Muscle of leg (tissue), 16 donors: ENCODE measurements at places on chromosomes 5 and 9. TPM values are rescaled to one million over a fixed set of nuclear protein-coding genes. Genes with fewer than 3 reads are reported as not detected.
A peak's percentile ranks its signal among the peaks of the same experiment; 100 is the strongest.

- H3K36me3 ChIP-seq: no peaks in the 10 kb centered on the region
- H3K27me3 ChIP-seq: no peaks in the 10 kb centered on the region
- H3K4me3 ChIP-seq: no peak overlapping the region
- no peaks in the 10 kb centered on the region for H3K4me1 ChIP-seq
- H3K27ac ChIP-seq: no peak overlapping the region
Observed at GRCh38 chr5:54838843-54839242, 146.6 kb downstream of the ESM1 start.

GRCh38 chr5:83401122-83401731, 70.3 kb upstream of the VCAN start:
- no peak overlapping the region for H3K4me3 ChIP-seq
- no peak for DNase-seq
- H3K4me1 ChIP-seq: no peaks in the 10 kb centered on the region
- no peaks in the 10 kb centered on the region for H3K36me3 ChIP-seq

DNA sequence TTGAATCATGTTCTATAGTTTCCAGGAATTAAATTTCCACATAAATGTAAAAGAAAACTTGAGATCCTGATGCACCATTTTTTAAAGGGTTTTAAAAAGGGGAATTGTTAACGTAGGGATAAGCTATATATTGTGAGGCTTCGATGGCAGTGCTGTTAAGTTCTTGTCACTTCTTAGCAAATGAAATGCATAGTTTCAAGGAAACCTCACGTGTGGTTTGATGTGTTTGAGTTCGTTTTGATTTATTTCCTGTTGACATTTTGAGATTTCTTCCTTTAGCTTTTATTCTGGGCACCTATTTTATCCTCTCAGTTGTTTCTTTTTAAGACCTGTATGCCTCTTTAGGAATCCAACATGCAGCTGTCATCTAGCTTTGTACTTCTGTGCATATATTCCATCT, 301.0 kb downstream of the DOCK8 start:
- DNase-seq: no peak
- H3K36me3 ChIP-seq: no peaks in the 10 kb centered on the region
- H3K27me3 ChIP-seq: no peaks in the 10 kb centered on the region

- peaks cover 12% of the 10 kb centered on the region for H3K4me1 ChIP-seq
- no peak overlapping the region for H3K27ac ChIP-seq
- no peak for DNase-seq
Observed at GRCh38 chr5:123790226-123790625, 278.2 kb downstream of the CSNK1G3 start.

DNA sequence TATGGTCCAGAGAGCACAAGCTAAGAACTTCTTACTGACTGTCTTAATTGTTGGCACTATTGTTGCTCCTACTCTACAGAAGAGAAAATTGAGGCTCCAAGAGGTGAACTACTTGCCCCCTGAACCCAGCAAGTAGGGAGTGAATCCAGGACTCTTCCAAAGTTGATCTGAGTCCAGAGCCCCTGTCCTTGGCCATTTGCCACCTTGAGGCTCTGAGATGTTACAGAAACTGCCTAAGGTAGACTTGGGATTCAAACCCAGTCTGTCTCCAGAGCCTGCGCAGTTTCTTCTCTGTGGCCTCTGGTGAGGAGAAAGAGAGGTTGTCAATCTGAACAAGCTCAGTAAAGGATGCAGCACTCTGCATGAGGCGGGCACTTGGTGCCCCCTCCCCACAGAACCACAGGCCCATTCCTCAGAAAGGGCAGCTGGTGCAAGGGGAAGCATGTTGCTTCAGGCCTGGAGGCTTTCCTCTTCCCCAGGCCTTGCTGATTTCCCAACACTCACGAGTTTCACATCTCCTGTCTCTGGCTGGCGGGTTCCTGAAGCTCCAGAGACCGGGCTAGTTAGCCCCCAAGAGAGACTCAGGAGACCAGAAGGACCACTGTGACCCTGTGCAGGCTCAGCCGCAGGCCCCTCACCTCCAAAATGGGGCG, 2.9 kb upstream of the LCP2 start:
- peaks cover 18% of the 10 kb centered on the region for H3K4me1 ChIP-seq
- H3K27ac ChIP-seq: no peak overlapping the region
- H3K4me3 ChIP-seq: no peak overlapping the region

GRCh38 chr5:4079831-4080230, 484.2 kb downstream of the IRX1 start:
- H3K27ac ChIP-seq: no peak overlapping the region
- H3K4me3 ChIP-seq: no peak overlapping the region
- H3K27me3 ChIP-seq: no peaks in the 10 kb centered on the region
- no peaks in the 10 kb centered on the region for H3K36me3 ChIP-seq
- no peaks in the 10 kb centered on the region for H3K4me1 ChIP-seq
- DNase-seq: no peak

GRCh38 chr9:113511047-113511521, 47.6 kb downstream of the RGS3 start:
- H3K27ac ChIP-seq: no peak overlapping the region
- peaks cover 11% of the 10 kb centered on the region for H3K4me1 ChIP-seq
- peaks cover 11% of the 10 kb centered on the region for H3K36me3 ChIP-seq
- no peak for DNase-seq

DNA sequence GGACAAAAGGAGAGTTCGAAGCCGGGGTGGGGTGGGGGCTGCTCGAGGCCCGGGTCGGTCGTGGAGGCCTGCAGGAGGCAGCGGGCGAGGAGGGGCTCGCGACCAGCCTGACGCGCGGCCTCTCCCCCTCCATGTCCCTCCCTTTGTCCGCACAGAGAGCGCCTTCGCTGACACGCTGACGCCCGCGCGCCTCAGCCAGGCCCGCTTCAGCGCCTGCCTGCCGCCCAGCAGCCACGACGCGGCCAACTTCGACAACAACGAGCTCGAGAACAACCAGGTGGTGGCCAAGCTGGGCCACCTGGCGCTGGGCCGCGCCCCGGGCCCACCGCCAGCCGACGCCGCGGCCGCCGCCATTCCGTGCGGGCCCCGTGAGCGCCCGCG, 42.2 kb downstream of the NEURL1B start:
- H3K4me3 ChIP-seq: no peak overlapping the region
- DNase-seq: no peak
- no peak overlapping the region for H3K27ac ChIP-seq
- H3K27me3 ChIP-seq: no peaks in the 10 kb centered on the region
- H3K4me1 ChIP-seq: peaks cover 24% of the 10 kb centered on the region
- peaks cover 52% of the 10 kb centered on the region for H3K36me3 ChIP-seq

DNA sequence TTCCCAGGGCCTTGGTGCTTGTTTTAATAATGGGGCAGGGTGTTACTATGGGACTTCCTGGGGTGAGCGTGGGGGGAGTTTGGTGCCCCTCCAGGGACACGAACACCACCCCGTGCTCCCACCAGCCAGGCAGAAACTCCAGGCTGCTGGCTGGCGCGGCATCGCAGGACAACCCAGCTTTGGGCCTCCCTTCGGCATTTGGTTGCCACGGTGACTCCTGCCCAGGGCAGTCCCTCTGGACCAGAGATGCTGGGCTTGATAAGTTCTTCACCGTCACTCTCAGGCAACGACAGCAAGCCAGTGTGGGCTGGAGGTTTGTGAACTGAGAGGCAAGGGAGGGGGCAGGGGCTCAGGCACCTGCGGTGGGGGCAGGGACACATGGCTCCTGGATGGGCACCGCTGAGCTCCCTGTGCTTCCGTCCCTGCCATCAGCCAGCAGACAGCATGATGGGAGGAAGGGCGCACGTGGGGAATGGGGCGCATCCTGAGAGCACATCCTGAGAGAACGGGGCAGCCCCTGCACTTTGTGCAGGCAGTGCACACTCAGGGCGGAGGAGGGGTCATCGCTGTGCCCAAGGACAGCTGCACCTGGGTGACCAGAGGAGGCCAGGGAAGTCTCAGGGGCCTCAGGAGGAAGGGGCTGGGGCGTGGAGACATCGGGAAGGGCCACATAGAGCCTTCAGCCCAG, 116.4 kb downstream of the RXRA start:
- DNase-seq: no peak
- no peak overlapping the region for H3K4me3 ChIP-seq
- H3K27me3 ChIP-seq: peaks cover 17% of the 10 kb centered on the region
- H3K4me1 ChIP-seq: peaks cover 46% of the 10 kb centered on the region
- no peak overlapping the region for H3K27ac ChIP-seq

DNA sequence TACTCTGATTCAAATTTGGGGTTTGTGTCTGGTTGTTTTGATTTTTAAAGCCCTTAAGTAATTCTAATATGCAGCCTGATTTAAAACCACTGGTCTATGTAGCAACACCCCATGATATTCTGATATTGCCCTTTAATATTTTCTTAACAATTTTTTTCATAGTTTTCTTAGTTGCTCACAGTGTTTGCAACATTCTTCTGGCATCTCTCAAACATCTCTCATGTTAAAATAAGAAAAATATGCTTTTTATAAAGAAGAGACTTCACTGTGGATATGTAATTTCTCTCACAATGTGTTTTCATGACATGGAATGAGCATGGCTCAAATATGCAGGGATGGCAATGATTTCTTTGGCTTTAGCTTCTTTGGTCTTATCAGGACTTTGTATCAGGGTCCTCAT, 183.7 kb downstream of the TAF11L14 start:
- no peak overlapping the region for H3K4me3 ChIP-seq
- DNase-seq: peak; percentile 35
- H3K27ac ChIP-seq: no peak overlapping the region
- H3K36me3 ChIP-seq: no peaks in the 10 kb centered on the region

GRCh38 chr5:41891066-41891707, 13.0 kb upstream of the RIMOC1 start:
- H3K36me3 ChIP-seq: no peaks in the 10 kb centered on the region
- no peak for DNase-seq
- no peak overlapping the region for H3K4me3 ChIP-seq
- H3K27ac ChIP-seq: no peak overlapping the region
- H3K27me3 ChIP-seq: peaks cover 9% of the 10 kb centered on the region

- H3K4me3 ChIP-seq: no peak overlapping the region
- peaks cover 29% of the 10 kb centered on the region for H3K4me1 ChIP-seq
- no peaks in the 10 kb centered on the region for H3K36me3 ChIP-seq
- H3K27me3 ChIP-seq: no peaks in the 10 kb centered on the region
Observed at GRCh38 chr9:16623989-16624743, 246.3 kb downstream of the BNC2 start.

DNA sequence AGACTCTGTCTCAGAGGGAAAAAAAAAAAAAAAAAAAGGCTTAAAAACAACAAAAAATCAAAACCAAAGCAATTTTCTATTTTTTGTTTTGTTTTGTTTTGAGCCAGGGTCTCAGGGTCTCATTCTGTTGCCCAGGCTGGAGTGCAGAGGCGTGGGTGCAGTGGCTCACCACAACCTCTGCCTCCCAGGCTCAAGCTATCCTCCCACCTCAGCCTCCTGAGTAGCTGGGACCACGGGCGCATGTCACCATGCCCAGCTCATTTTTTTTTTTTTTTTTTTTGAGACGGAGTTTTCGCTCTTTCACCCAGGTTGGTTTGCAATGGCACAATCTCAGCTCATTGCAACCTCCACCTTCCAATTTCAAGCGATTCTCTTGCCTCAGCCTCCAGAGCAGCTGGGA, 5.7 kb downstream of the STK10 start:
- H3K4me3 ChIP-seq: no peak overlapping the region
- H3K27ac ChIP-seq: no peak overlapping the region
- no peaks in the 10 kb centered on the region for H3K27me3 ChIP-seq

DNA sequence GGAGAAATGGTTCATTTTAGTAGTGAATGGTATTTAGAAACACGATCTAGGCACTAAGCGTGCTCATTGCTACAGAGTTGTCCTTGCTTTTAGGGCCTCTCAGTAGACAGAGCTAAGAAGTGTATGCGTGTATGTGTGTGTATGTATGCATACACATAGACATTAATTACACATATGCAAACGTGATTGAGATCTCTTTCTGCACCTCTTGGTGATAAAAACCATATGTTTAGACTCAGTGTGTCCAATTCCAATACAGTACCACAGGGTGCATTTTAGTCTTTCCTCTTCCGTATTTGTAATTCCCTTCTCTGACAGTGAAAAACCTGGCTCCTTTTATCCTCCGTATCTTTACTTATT, 13.1 kb downstream of the TRIO start:
- no peak for DNase-seq
- H3K36me3 ChIP-seq: no peaks in the 10 kb centered on the region
- no peak overlapping the region for H3K4me3 ChIP-seq
- no peaks in the 10 kb centered on the region for H3K27me3 ChIP-seq
- peaks cover 39% of the 10 kb centered on the region for H3K4me1 ChIP-seq

DNA sequence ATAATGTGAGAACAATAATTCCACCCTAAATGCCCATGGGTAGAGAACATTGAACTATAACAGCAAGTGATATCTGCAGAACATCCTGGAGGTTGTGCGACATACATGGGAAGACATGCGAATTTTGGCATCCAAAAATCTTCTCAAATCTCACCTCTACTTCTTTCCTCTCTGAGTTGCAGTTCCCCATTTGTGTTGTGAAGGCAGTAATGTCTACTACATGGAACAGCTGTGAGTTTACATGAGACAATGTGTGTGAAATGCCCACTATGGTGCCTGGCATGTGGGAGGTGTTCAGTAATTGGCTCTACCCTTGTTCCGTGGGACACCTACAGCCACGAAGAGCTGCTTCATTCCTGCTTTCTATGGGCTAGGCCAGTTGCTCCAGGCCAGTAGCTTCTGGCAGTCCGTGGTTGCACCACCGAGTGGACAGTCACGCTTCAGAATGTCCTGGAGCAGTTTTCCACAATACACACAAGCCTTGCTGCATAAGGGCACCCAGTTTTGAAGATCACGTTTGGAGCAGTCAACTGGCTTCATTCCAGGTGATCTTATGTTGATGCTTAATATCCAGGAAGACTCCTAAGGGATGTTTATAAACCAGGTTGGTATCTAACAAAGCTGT, 297.7 kb downstream of the DEPDC1B start:
- no peaks in the 10 kb centered on the region for H3K4me1 ChIP-seq
- H3K27ac ChIP-seq: no peak overlapping the region
- no peaks in the 10 kb centered on the region for H3K36me3 ChIP-seq

GRCh38 chr5:33854733-33855151, 37.0 kb downstream of the ADAMTS12 start:
- H3K36me3 ChIP-seq: no peaks in the 10 kb centered on the region
- no peak overlapping the region for H3K4me3 ChIP-seq
- no peaks in the 10 kb centered on the region for H3K27me3 ChIP-seq
- DNase-seq: peak; percentile 46

GRCh38 chr5:7881091-7881490, 12.1 kb downstream of the MTRR start:
- no peak overlapping the region for H3K4me3 ChIP-seq
- no peak for DNase-seq
- no peaks in the 10 kb centered on the region for H3K4me1 ChIP-seq
- no peak overlapping the region for H3K27ac ChIP-seq
- H3K27me3 ChIP-seq: no peaks in the 10 kb centered on the region

DNA sequence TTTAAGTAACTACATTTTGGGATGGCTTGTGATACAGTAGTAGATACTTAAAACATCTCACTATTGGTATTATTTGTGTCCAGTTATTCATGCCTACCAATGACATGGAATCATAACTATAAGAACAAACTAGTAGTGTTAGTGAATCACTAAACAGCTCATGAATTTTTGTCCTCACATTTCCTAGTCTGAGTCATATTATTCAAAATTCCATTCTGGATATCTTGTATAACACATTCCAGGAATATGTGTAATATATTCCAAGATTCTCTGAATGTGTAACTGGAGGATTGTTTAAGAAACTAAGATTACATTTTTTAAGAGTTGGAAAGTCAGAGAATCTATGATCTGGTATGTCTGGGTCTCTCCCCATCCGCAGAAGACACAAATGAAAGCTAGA, 565.3 kb upstream of the ZNF608 start:
- no peaks in the 10 kb centered on the region for H3K36me3 ChIP-seq
- H3K4me3 ChIP-seq: no peak overlapping the region
- H3K27me3 ChIP-seq: no peaks in the 10 kb centered on the region

SMC2 gene
- 24.5 TPM for polyA plus RNA-seq

KCNV2 gene
- polyA plus RNA-seq: 0.23 TPM

WDR38 gene
- polyA plus RNA-seq: 0.11 TPM

ARID3C gene
- 0.15 TPM for polyA plus RNA-seq
